ENCODE measurements at places on chromosomes 7 and 10. TPM values are rescaled to one million over a fixed set of nuclear protein-coding genes. Genes with fewer than 3 reads are reported as not detected.

The SH3PXD2A gene
- polyA plus RNA-seq = 81.1 TPM

The HOXA7 gene
- polyA plus RNA-seq = 13.5 TPM

- DNase-seq = no peak
Measured at GRCh38 chr10:10520491-10521385, 496.9 kb upstream of the CELF2 start.

DNA sequence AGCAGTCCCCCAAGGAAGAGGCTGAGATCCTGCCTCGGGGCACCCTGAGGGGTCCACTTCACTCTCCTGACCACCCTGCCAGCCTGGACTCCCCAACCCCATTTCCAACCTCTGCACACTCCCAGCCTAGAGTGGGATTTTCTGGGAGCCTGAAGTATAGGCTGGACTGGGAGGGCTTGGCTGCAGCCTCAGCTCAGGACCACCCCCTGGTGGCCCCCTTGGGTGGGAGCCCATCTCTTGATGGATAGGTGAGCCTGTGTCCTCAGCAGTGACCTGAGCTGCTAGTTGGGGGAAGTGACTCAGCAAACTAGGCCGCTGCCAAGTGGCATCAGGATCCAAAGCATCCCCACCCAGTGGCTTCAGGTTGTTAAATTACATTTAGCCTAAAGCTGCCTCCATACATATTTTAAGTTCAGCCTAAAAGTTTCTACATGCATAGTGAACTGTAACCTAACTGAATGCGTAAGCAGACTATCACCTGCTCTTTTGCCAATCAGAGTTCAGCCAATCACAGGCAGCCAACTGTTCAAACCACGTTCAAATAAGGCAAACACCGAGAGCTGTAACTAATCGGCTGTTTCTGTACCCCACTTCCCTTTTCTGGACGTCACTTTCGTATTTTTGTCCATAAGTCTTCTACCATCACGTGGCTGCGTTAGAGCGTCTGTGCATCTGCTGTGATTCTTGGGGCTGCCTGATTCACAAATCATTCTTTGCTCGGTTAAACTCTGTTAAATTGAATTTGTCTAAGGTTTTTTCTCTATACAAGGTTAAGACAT lies 144.0 kb downstream of the PLPP4 start:
- no peak for DNase-seq

The PRTFDC1 gene
- 10.1 TPM for polyA plus RNA-seq

Measured in hindlimb muscle (tissue), 1 donor.